Fibroblast of the aortic adventitia (primary cell): ENCODE measurements at places on chromosomes 1 and 21. TPM values are rescaled to one million over a fixed set of nuclear protein-coding genes. Genes with fewer than 3 reads are reported as not detected.

USP33 gene
- total RNA-seq, result 71.9 and 93.5 TPM in 2 replicates

PGBD2 gene
- total RNA-seq, result 3.1 and 4.7 TPM in 2 replicates

CASQ2 gene
- not detected in 2 replicates for total RNA-seq

GJA8 gene
- not detected in 2 replicates for total RNA-seq

FYB2 gene
- total RNA-seq, result not detected in 2 replicates

MASP2 gene
- total RNA-seq, result not detected in 2 replicates
